ENCODE measurements at places on chromosomes 2 and 18. TPM values are rescaled to one million over a fixed set of nuclear protein-coding genes. Genes with fewer than 3 reads are reported as not detected.

GRCh38 chr2:231996797-231997540 lies 35.5 kb downstream of the DIS3L2 start:
- DNase-seq = no peak

The ABHD1 gene
- 4.1 TPM for total RNA-seq

The ANKAR gene
- total RNA-seq = 10.3 TPM

- no peak for DNase-seq
These were observed 50.0 kb upstream of the FAHD2A start for GRCh38 chr2:95352310-95353054.

The USP34 gene
- 94.1 TPM for total RNA-seq

The LOXHD1 gene
- not detected for total RNA-seq

- DNase-seq = no peak
These were observed 10.9 kb downstream of the CCDC68 start for GRCh38 chr18:54948350-54948837.

DNA sequence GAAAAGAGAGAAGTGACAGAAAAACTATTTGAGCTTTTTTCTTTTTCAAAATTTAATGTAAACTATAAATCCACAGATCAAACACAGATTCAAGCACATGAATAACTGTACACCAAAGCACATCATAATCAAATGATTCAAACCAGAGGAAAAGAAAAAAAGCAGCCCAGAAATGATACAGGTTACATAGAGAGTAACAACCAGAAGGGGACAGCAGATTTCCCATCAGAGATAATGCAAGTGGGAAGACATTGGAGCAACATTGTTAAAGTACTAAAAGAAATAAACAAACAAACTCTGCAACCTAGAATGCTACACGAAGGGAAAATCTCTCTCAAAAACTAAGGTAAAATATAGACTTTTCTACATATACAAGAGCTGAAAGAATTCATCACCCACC lies 34.5 kb downstream of the CMPK2 start:
- no peak for DNase-seq

The COMMD1 gene
- 63.9 TPM for total RNA-seq

The VWA3B gene
- not detected for total RNA-seq

DNA sequence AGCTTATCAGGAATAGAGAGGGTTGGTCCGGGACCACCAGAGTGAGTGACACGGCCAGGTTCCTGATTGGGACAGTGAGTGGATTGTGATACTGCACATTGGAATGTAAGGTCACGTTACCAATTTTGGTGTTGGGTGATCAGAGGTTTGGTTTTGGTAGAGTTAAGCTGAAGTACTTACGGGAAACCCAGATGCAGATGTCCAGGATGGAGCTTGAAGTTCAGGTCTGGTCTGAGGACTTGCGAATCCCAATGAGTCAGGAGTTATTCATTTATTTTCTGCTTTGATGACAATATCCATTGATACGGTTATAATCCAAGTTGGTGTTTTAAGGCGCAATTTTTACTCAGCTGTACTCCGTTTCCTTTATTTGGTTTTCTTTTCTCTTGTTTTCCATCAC lies 273.6 kb downstream of the ALPK2 start:
- DNase-seq = no peak
